Large intestine (tissue), 12 donors: ENCODE measurements at places on chromosomes 2 and 18. TPM values are rescaled to one million over a fixed set of nuclear protein-coding genes. Genes with fewer than 3 reads are reported as not detected.

DNA sequence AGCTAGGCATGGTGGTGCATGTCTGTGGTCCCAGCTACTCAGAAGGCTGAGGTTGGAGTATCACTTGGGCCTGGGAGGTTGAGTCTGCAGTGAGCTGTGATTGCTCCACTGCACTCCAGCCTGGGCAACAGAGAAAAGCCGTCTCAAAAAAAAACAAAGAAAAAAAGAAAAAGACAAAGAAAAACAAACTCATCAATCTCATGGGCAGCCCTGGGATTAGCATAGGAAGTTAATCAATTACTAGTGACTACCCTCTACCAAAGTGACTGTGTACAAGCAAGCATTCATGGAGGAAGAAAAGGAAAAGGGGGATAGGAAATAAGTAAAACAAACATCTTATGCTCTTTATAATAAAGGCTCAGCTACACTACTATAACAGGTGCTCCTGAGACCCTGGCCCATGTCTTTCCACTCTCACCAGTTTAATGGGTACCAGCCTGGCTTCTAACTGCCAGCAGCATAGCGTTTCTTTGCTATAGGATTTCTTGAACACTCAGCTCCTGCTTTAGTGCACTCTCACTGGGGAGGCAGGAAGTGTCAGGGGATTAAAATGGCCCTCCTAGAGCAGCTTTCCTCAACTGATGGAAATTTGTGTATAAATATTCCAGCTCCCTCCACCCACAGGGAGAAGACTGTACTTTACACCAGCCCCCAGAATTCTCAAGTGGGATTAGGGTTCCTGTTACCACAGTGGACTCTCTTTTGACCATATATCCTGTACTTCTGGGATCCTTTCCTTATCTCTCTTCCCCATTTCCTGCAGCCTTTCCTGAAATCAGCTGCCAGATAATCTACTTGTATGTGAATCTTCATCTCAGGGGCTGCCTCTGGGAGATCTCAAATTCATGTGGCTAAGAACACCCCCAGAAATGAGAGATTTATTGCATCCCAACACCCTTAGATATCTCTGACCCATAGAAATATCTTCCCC lies 91.3 kb upstream of the GLS start:
- DNase-seq = no peak

DNA sequence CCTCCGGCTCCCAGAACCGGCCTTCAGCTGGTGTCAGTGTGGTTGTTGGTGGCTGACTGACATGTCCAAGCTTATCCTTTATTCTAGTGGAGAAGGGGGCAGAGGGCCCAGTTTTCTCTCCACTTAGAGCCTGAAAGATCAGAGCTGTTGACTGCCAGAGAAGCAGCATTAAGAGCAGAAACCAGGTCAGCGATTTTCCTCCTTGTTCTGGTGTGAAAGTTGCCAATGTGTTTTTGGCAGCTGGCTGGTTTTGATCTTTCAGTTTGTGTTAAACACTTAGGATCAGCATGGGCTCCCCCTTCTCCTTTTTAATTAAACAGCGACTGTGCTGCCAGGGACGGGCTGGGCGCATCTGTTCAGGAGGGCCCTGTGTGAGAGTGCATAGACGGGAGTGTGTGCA lies 100.9 kb downstream of the ASAP2 start:
- DNase-seq = no peak

NGEF gene
- 22.9 TPM for polyA plus RNA-seq

KCNS3 gene
- 7.8 TPM for polyA plus RNA-seq

ANO7 gene
- 31.7 TPM for polyA plus RNA-seq

GAL3ST2 gene
- 0.31 TPM for polyA plus RNA-seq
